ENCODE measurements at places on chromosomes 1 and 21.

- H3K27ac ChIP-seq = no peak overlapping the region
- H3K27me3 ChIP-seq = no peaks in the 10 kb centered on the region
- no peaks in the 10 kb centered on the region for H3K4me1 ChIP-seq
- H3K36me3 ChIP-seq = no peaks in the 10 kb centered on the region
- H3K4me3 ChIP-seq = no peak overlapping the region
Observed at GRCh38 chr1:200838676-200839445, 33.9 kb upstream of the GPR25 start.

DNA sequence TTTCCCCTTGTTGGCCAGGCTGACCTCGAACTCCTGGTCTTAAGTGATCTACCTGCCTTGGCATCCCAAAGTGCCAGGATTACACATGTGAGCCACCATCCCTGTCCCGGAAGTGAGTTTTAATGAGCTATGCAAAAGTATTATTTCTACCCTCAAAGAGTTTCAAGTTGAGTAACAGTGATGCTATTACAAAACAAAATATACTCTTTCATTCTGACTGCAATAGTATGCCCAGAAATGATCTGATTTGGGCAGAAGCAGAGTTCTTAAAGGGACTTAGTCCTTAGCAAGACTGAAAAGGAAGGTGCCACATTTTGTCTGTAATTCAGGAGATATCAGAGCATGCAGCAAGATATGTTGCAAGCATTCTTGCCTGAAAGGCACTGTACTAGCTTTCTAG lies 375.4 kb downstream of the NUF2 start:
- H3K27ac ChIP-seq = no peak overlapping the region
- no peak for DNase-seq
- H3K4me3 ChIP-seq = no peak overlapping the region
- no peaks in the 10 kb centered on the region for H3K4me1 ChIP-seq
- no peaks in the 10 kb centered on the region for H3K36me3 ChIP-seq

GRCh38 chr1:244642526-244642925 lies 10.4 kb upstream of the DESI2 start:
- DNase-seq = no peak
- H3K27ac ChIP-seq = no peak overlapping the region
- H3K4me3 ChIP-seq = no peak overlapping the region
- no peaks in the 10 kb centered on the region for H3K36me3 ChIP-seq

- no peak for DNase-seq
- H3K4me1 ChIP-seq = peaks cover 66% of the 10 kb centered on the region
- H3K27me3 ChIP-seq = no peaks in the 10 kb centered on the region
- peaks cover 39% of the 10 kb centered on the region for H3K36me3 ChIP-seq
- peak overlapping the region; percentile 77 for H3K27ac ChIP-seq
- peak overlapping the region; percentile 70 for H3K4me3 ChIP-seq
Observed at GRCh38 chr1:43973981-43974442, 748 bp upstream of the ATP6V0B start.

- no peak overlapping the region for H3K4me3 ChIP-seq
- no peaks in the 10 kb centered on the region for H3K36me3 ChIP-seq
- DNase-seq = no peak
- no peak overlapping the region for H3K27ac ChIP-seq
Observed at GRCh38 chr21:39523915-39524314, 72.1 kb downstream of the SH3BGR start.

- no peaks in the 10 kb centered on the region for H3K4me1 ChIP-seq
- no peaks in the 10 kb centered on the region for H3K36me3 ChIP-seq
- no peaks in the 10 kb centered on the region for H3K27me3 ChIP-seq
- no peak overlapping the region for H3K27ac ChIP-seq
Observed at GRCh38 chr1:80837066-80837465, 963.7 kb upstream of the ADGRL2 start.

DNA sequence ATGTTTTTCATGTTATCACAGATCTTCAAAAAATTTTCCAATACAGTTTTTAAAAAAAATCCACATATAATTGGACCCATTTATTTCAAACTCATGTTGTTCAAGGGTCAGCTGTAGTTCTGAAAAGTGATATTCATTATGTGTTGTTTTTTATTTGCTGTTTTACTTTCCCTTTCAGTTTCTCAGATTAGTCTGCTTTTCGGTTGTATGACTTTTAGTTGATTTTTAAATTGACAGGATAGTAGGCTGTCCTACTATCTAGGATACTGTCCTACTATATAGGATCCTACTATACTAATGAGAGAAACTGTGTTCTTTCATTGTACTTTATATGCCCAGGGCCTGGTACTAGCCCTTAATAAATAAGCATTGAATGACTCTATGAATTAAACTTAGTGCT lies 33.6 kb upstream of the GPR52 start:
- DNase-seq = no peak
- no peak overlapping the region for H3K27ac ChIP-seq
- H3K4me3 ChIP-seq = no peak overlapping the region
- H3K36me3 ChIP-seq = no peaks in the 10 kb centered on the region
- no peaks in the 10 kb centered on the region for H3K27me3 ChIP-seq
- no peaks in the 10 kb centered on the region for H3K4me1 ChIP-seq

- no peaks in the 10 kb centered on the region for H3K36me3 ChIP-seq
- H3K27me3 ChIP-seq = peaks cover 29% of the 10 kb centered on the region
- H3K4me1 ChIP-seq = peaks cover 27% of the 10 kb centered on the region
- DNase-seq = peak; percentile 35
Observed at GRCh38 chr1:40316595-40317393, at the start of gene COL9A2. Gene COL9A2, minus strand, starts transcription at chr1:40317286. Its CDS starts 89 bp downstream, at chr1:40317197.

DNA sequence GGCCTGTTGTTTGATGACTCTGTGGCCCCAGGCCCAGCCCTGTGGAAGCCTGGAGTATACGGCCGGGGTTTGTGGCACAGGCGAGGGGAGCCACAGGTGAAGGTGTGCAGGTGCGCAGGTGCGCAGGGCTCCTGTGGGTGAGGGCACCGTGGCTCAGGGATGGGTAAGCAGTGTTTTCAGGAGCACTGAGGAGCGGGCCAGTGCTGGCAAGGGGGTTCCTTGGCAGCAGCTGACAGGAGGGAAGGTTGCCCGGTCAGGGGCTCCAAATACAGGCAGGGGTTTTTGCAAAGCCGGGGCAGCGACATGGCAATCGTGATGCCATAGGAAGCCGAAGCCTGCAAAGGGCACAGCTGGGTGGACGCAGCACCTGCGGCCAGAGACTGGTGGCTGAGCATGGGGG lies 20.7 kb downstream of the AGPAT3 start:
- DNase-seq = no peak
- no peaks in the 10 kb centered on the region for H3K4me1 ChIP-seq
- H3K36me3 ChIP-seq = peaks cover 23% of the 10 kb centered on the region
- no peak overlapping the region for H3K27ac ChIP-seq

GRCh38 chr1:213326281-213327016 lies 275.4 kb downstream of the RPS6KC1 start:
- H3K4me1 ChIP-seq = no peaks in the 10 kb centered on the region
- H3K4me3 ChIP-seq = no peak overlapping the region
- H3K27me3 ChIP-seq = peaks cover 7% of the 10 kb centered on the region
- no peaks in the 10 kb centered on the region for H3K36me3 ChIP-seq
- H3K27ac ChIP-seq = no peak overlapping the region

DNA sequence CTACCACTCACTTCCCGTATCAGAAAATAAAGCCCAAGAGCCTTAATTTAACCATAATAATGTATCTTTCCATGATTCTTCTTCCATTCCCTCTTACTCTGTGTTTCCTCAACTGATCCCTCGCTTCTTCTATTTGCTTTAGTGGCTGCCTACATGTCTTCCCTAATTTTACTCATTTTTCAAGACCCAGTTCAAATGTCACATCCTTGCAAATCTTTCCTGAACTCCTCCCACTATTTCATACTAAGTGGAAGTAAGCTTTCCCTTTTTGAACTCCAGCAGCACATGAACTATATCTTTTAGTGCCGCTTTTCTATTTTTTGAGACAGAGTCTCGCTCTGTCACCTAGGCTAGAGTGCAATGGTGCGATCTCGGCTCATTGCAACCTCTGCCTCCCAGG lies 3.8 kb upstream of the NFYC start:
- H3K36me3 ChIP-seq = peaks cover 13% of the 10 kb centered on the region

GRCh38 chr1:240056350-240056749 lies 35.3 kb upstream of the FMN2 start:
- no peaks in the 10 kb centered on the region for H3K27me3 ChIP-seq
- no peak overlapping the region for H3K27ac ChIP-seq
- no peak overlapping the region for H3K4me3 ChIP-seq
- no peaks in the 10 kb centered on the region for H3K4me1 ChIP-seq

- peaks cover 10% of the 10 kb centered on the region for H3K4me1 ChIP-seq
- H3K27me3 ChIP-seq = peaks cover under 1% of the 10 kb centered on the region
- no peak within 1 kb of the TSS for H3K4me3 ChIP-seq
- peaks cover 27% of the 10 kb centered on the region for H3K36me3 ChIP-seq
- no peak within 1 kb of the TSS for H3K27ac ChIP-seq
Observed at GRCh38 chr1:1213345-1214265, at the start of gene TNFRSF4. Gene TNFRSF4, minus strand, starts transcription at chr1:1214153. Its CDS starts 26 bp downstream, at chr1:1214127.

- no peak for DNase-seq
- H3K4me1 ChIP-seq = peaks cover 33% of the 10 kb centered on the region
- no peak overlapping the region for H3K27ac ChIP-seq
- H3K4me3 ChIP-seq = no peak overlapping the region
Observed at GRCh38 chr1:121522061-121522759, 337.4 kb downstream of the SRGAP2C start.

DNA sequence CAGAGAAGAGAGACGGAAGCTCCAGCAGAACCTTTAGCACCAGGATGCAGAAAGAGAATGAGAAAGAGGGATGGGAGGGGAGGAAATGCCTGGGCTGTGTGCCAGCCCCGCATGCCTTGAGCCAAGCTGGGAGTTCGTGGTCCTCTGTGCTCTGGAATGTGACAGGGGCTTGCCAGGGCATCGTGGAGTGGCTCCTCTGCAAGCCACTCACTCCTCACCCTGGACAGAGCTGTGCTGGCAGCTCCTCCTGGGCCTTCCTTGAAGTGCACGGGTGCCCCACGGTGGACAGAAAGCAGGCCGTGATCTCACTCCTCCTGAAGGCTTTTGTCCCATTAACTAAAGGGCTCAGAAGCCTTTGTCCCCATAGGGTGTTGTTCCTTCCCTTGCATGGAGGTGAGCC lies 34.8 kb upstream of the PRELP start:
- H3K27ac ChIP-seq = no peak overlapping the region
- no peaks in the 10 kb centered on the region for H3K4me1 ChIP-seq
- no peak overlapping the region for H3K4me3 ChIP-seq
- peak; percentile 6 for DNase-seq

DNA sequence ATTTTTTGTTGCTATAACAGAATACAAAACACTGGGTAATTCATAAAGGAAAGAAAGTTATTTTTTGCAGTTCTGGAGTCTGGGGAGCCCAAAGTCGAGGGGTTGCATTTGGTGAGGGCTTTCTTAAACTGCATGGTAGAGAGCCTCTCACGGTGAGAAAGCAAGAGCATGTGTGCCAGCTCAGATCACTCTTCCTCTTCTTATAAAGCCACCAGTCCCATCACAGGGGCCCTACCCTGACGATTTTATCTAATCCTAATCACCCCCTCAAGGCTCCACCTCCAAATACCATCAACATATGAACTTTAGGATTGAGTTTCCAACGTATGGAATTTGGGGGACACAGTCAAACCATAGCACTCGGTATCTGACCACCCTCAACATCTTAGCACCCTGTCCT lies 1.0 kb upstream of the STRIP1 start:
- peak overlapping the region; percentile 95 for H3K4me3 ChIP-seq
- peak overlapping the region; percentile 87 for H3K27ac ChIP-seq
- peaks cover 40% of the 10 kb centered on the region for H3K4me1 ChIP-seq
- no peak for DNase-seq
- peaks cover 19% of the 10 kb centered on the region for H3K36me3 ChIP-seq
- no peaks in the 10 kb centered on the region for H3K27me3 ChIP-seq
